NCI-H187 (cell line): ENCODE measurements at places on chromosomes 4 and X.
A peak's percentile ranks its signal among the peaks of the same experiment; 100 is the strongest.

DNA sequence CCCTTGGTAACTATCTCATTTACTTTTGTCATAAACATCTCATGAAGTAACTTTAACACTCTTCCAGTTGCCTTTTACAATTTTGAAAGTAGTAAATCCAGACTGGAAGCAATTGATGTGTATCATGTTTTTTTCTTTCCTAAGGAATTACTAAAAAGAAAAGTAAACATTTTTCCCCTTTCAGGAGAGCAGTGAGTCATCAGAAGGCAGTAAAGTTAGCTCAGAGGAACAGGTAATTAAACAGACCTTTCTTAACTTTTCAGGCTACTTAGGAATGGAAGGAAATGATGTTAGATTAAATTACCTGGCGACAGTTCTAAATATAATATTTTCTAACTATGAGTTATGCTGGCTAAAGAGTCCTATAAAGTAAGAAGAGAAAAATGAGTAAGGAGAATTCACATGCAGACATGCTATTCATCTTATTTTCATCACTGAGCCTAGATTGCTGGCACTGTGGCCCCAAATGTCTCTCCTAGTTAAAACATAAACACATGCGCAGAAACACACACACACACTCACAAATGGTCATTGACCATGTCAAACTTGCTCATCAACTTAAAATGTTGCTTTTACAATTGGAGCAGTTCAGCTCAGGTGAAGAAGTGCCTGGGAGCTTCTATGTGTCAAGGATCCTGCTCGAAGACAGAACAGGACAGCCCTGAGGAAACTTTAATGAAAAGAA, 9.3 kb downstream of the DMP1 start:
- no peak for DNase-seq

GRCh38 chr4:113821856-113822255, 60.3 kb upstream of the CAMK2D start:
- no peak for DNase-seq

DNA sequence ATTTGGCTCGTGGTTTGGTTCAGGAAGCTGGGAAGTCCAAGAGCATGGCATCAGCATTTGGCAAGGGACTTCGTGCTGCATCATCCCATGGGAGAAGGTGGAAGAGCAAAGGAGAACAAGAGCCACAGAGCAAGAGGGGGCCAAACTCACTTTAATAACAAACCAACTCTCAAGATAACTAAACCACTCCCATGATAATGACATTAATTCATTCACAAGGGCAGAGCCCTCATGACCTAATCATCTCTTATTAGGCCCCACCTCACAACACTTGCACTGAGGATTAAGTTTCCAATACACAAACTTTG, 113.4 kb upstream of the ATXN3L start:
- no peak for DNase-seq

DNA sequence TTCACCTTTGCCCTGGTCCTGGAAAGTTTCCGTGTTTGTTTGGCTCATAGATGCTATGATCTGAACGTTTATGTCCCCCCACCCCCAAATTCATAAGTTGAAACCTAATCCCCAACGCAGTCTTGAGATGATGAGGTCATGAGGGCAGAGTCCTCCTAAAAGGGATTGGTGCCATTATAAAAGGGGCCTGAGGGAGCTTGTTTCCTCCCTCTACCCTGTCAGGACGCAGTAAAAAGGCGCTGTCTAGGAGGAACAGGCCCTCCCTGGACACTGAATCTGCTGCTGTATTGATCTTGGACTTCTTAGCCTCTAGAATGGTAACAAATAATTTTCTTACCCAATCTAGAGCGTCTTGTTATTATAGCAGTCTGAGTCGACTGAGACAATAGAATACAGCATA, 2190.6 kb upstream of the TENM3 start:
- no peak for DNase-seq

- no peak for DNase-seq
These were observed 662.8 kb downstream of the TLL1 start for GRCh38 chr4:166535865-166536264.

GRCh38 chrX:96182366-96182765, 502.3 kb upstream of the DIAPH2 start:
- DNase-seq = no peak

- DNase-seq = peak; percentile 19
These were observed 160.1 kb upstream of the GYPA start for GRCh38 chr4:144300616-144301015.

GRCh38 chrX:52271206-52271605, 86.5 kb downstream of the MAGED4 start:
- DNase-seq = no peak

DNA sequence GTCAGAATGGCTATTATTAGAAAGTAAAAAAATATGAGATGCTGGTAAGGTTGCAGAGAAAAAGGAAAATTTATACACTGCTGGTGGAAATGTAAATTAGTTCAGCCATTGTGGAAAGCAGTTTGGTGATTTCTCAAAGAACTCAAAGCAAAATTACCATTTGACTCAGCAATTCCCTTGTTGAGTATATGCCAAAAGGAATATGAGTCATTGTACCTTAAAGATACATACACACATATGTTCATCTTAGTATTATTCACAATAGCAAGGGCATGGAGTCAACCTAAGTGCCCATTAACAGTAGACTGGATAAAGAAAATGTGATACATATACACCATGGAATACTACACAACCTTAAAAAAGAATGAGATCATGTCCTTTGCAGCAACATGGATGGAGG, 148.2 kb downstream of the COMMD8 start:
- DNase-seq = no peak

DNA sequence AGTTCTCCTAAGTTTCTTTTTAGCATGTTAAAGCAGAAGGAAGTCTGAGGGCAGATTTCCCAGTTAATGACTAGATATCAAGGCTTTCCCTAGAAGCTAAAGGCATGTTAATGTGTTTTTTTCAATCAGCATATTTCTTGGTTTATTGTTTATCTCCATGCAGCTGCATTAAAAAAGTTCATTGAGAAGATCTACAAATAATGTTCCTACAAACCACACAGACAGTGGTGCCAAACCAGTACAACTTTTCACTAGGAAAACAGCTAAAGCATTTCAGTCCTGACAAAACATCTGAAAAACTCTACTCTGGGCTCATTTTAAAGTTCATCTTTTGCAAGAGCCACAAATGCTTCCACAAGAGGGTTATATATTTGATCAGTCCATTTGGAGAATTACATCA, 320.0 kb downstream of the ADGRL3 start:
- DNase-seq = no peak

- DNase-seq = no peak
These were observed 102.8 kb downstream of the CBR4 start for GRCh38 chr4:168907119-168907698.

- DNase-seq = no peak
These were observed 17.0 kb upstream of the TMEM144 start for GRCh38 chr4:158193171-158193749.

DNA sequence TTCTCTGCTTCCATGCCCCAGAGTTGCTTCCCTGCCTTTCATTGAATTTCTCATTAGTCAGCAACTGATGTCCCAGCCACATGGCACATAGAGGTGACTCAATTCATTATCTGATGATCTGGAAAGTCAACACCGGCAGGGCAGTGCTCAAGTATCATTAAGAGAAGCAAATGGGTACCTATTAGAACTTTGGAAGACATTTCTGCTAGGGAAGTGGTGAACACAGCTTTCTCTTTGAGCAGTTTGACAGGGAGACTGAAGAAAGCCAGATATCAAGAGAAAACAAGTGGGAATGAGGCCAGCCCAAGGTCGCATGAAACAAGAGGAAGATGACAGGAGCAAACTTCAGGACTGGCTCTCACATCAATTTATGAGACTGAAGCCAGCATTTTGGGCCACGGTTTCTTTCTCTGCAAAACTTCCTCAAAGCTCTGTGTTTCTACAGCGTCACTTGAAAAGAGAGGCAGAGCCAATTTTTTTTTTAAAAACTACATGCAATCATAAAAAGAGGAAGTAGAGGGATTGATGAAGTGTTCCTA, 108.3 kb upstream of the RPS6KA3 start:
- DNase-seq = no peak

- DNase-seq = no peak
These were observed 8.9 kb upstream of the DCLK2 start for GRCh38 chr4:150069353-150069752.

DNA sequence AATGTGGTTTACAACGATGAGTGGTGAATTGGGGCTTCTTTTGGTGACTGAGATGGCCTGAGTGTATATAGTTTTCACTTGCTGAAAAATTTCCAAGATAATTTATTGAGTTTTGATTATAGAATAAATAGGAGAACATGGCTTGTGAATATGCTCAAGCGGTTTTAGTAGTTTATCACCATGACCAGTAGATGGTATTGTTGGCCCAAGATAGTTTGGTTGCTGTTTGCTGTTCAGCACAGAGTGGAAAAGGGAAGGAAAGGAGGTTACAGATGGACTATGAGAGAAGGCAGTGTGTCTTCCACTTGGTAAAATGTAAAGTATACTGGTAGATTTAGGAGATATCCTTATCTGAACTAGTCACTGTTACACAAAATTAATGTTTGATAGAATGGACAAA, 55.8 kb upstream of the POU4F2 start:
- DNase-seq = no peak

DNA sequence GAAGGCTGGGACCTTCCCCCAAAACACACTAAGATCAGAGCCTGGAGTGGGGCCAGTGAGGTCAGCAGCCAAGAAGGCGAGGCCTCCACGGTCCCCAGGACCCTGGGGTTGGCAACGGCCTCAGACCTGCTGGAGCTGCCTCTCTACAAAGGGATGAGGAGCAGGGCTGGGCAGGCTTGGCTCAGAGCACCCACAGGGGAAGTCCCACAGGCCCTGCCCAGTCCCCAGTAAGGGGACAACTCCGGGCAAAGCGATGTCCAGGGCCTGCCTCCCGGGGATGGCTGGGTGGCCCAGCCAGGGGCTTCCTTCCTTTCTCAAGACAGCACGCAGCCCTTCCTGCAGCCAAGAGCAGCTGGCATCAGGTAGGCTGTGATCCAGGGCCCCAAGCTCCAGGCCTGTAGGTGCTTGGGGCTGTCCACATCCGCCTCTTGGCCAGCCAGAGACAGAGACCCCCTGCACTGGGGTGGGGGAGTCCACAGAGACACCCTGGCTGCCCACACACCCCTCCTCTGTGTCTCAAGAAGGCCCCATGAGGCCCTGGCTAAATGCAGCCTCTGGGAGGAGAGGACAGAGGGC, 5.7 kb downstream of the MXD4 start:
- DNase-seq = no peak
